ENCODE measurements at places on chromosomes 12 and 14.

GRCh38 chr14:104888489-104889374, 23.7 kb downstream of the CEP170B start:
- DNase-seq = peak; percentile 12

DNA sequence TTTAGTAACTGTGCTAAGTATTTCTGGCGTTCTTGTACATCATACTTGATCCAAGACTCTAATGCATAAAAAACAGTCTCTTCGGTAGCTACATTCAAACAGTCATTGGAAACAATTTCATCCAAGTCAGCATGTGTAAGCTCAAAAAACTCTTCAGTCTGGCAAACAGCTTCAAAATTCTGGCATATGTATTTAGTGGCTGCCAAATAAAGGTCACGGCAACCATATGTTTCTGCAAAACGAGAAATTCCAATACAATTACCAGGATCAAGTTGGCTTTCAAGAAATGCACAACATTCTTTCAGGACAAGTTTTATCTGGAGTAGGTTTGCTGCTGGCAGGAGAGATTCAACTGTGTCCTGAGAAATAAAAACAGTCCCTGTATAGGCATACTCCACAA, 16.5 kb downstream of the KLHL28 start:
- no peak for DNase-seq

- peak; percentile 57 for DNase-seq
Observed at GRCh38 chr12:108884116-108885012, 4.5 kb downstream of the DAO start.

GRCh38 chr14:32311294-32312009, 17.6 kb upstream of the AKAP6 start:
- no peak for DNase-seq

- DNase-seq = no peak
Observed at GRCh38 chr14:22588526-22589095, 413 bp downstream of the DAD1 start.

- DNase-seq = no peak
Observed at GRCh38 chr12:14913381-14913781, 25.0 kb downstream of the ERP27 start.

DNA sequence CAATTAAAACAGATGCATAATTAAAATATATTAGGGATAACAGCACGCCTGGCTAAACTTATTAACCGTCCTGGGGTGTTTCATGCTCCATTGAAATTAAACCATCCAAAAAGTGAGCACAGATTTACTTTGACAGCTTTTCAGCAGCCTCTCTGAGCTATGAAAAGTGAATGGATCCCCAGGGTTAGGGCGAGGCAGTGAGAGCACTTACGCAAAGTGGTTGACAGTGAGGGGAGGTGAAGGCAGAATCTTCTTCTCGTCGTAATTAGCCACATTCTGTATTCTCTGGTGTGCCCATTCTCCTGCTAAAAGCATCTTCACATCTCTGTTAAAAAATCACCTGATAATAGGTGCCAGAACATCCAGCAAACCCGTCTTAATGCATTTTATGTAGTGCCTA, 1.9 kb downstream of the TMTC2 start:
- DNase-seq = no peak

DNA sequence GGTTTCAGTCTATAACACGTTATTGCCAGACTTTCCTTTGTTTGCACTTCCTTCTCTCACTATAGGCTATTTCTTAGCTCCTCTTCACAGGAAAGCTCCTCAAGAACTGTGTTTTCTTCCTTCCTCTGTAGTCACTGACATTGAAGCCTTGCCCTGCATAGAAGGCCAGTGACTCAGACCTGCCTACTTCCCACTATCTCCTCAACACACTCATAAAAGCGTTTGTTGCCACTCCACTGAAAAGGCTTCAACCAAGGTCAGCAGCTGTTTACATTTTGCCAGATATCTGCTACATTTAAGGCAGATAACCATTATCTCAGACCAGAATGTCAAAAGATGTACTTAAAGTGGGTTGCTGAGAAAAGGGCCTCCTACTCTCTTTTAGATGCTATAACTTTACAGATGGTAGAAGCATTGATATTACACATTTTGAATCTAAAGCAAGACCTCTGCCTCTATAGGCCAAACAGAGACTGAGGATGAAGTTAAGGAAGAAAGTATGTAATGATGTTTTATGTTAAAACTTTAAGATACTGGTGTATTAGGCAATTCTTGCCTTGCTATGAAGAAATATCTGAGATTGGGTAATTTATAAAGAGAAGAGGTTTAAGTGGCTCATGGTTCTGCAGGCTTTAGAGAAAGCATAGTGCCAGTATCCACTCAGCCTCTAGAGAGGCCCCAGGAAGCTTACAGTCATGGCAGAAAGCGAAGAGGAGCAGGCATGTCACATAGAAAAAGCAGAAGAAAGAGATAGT, 233.3 kb upstream of the FLRT2 start:
- DNase-seq = no peak

- no peak for DNase-seq
Observed at GRCh38 chr12:109961612-109962011, 34.6 kb downstream of the GIT2 start.

- no peak for DNase-seq
Observed at GRCh38 chr12:119369907-119370546, 35.5 kb downstream of the CCDC60 start.

DNA sequence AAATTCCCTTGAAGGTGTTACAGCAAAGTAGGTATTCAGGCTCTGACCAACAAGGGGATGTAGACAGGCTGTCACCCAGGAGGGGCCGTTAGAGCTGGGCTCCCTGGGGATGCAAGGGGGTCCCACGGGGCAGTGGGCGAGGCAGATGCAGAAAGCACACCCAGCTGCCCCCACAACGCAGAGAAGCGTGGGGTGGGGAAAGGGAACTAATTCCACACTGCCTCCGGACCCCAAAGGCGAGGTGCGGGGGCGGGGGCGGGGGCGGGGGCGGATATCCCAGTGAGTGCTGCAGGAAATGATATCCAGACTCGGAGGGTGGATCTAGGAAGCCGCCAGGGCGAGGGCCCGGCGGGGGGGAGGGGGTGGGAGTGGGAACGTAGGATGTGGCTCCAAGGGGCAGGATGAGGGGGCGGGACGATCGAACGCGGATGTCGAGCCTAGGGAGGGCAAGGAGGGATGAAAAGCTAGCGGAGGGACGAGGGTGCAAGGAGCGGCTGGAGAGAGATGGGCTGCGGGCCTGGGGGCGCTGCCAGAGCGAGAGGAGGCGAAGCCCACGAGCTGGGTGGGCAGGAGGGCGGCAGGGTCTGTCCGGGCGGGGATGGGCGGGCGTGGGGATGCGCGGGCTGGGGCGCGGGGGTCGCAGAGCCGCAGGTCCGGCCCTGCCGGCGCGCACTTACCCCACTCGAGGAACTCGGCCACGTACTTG, 874 bp downstream of the CDC42BPB start:
- no peak for DNase-seq

GRCh38 chr12:52125476-52125900, 46.0 kb downstream of the SMIM41 start:
- no peak for DNase-seq

DNA sequence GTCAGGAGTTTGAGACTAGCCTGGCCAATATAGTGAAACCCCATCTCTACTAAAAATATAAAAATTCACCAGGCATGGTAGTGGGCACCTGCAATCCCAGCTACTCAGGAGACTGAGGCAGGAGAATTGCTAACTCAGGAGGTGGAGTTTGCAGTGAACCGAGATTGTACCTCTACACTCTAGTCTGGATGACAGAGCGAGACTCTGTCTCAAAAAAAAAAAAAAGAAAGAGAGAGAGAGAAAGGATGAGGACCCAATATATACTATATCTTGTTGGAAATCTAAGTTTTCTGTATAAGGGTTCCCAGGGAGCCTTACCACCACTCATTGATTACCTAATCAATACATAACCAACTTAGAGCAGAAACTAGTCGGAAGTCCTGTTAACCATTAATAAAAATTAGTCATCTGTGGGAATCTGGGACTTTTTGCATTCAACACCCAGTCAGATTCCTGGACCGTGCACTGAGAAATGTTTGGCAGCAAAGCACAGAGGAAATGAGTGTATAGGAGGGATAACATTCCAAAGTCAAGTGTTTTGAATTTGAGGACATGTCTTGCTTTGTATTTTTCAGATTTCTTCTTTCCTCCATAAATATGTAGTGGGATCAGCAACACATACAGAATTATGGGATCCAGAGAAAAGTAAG, 44.8 kb upstream of the NR2C1 start:
- DNase-seq = no peak

- DNase-seq = no peak
Observed at GRCh38 chr14:42334931-42335330, 728.3 kb downstream of the LRFN5 start.

DNA sequence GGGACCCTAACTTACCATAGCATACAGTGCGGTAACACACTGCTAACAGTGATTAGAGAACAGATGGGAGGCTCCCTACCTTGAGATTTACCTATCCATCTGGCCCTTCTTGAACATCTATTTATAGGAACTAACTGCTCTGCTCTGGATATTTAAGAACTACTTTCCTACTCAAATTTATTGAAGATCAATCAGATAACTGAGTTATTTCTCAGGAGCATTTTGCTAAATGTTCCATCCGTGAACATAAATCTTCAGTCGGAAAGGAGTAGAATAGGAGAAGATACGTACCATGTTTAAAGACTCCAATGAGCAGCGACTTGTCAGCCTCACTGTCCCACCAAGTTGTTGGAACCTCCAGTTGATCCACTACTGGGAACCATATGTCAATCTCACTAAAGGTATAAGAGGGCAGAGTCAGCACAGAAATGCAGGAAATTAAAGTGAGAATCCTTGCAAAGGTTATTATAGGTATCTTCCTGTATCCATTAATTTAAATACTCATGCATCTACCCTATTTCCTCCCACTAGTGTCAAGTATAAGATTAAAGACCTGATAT, 15.6 kb upstream of the SUPT16H start:
- DNase-seq = no peak

DNA sequence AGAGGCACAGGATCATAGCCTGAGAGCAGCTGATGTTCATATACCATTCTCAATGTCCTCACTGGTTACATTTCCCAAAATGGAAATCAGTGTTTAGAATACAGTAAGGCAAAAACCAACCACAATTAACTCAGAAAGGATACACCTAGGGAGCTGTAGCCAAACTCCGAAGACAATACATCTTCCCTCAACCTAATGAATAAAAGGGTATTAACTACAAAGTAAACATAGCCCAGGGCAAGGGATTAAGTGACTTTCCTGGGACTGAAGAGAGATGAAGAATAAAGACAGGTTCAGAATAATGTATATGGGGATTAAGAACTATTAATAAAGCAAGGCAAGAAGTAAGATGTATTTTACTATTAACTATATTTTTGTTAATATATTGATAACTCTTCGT, 79.5 kb downstream of the RPS29 start:
- no peak for DNase-seq

- no peak for DNase-seq
Observed at GRCh38 chr12:16669756-16670155, 63.8 kb upstream of the LMO3 start.

- no peak for DNase-seq
Observed at GRCh38 chr14:68172216-68172615, 352.6 kb downstream of the RAD51B start.

- DNase-seq = no peak
Observed at GRCh38 chr12:92488735-92489134, 214.1 kb upstream of the PLEKHG7 start.

GRCh38 chr12:94149781-94150239, 1.4 kb downstream of the PLXNC1 start:
- peak; percentile 39 for DNase-seq

DNA sequence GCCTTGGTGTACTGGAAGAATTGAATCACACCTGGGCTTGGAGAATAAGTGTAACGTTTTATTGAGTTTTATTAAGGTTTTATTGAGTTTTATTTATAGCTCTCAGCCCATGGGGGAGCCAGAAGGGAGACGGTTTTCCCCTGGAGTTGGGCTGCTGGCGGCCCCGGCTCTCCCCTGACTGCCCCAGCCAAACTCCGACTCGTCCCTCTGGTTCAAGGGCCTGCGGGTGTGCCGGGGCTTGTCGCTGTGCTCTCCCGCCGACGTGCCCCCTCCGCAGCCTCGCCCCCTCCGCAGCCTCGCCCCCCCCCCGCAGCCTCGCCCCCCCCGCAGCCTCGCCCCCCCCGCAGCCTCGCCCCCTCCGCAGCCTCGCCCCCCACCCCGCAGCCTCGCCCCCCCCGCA, 326.1 kb upstream of the RTL1 start:
- DNase-seq = no peak

GRCh38 chr12:75591628-75592027, 80.2 kb upstream of the KRR1 start:
- no peak for DNase-seq

DNA sequence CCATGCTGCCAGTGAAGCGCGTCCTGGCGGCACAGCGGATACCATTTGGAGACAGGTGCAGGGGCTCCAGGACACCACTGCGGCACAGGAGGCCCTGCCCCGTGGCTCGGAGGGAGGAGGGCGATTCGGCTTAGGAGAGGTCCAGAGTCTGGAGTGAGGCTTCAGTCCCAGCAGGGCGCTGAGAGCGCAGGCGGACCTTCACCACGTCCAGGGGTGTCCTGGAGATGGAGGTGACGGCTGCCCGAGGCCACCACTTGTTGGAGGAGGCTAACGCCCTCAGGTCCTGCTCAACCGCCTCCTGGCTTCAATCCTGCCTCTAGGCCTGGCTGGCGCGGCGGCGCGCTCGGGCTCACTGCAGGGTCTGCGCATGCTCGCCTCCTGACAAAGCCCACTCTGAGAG, 45.7 kb downstream of the EIF2S3B start:
- no peak for DNase-seq

- DNase-seq = no peak
Observed at GRCh38 chr14:20714593-20715250, 26.2 kb downstream of the ANG start.

- DNase-seq = no peak
Observed at GRCh38 chr12:26523708-26524150, 309.3 kb downstream of the ITPR2 start.

DNA sequence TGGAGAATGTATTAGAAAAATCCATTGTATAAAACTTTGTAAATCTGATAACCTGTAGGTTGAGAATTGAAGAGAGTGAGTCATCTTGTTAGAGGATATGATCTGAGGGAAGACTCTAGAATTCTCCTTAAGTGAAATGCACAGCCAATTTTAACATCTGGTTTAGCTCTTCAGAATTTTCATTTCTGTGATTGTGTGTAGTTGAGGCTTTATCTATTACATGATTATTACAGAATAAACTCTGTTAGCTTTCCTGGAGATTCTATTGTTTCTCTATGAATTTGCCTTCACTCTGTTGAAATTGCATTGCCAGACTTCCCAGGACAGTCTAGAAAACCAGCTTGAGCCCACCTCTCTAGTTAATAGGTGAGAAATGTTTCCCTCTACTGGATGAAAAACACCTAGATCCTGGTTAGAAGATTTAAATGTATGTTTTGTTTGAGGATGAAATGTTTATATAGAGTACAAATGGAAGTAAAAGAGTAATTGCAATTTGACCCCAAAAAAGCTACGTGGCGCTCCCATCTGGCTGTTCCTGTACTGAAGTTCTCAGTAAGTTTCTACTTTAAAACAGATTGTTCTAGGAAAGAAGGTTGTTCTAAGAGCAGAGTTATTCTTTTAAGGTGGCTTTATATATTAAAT, 2.9 kb downstream of the NUDT4 start:
- DNase-seq = no peak

GRCh38 chr14:52233693-52234092, 33.8 kb upstream of the PTGDR start:
- no peak for DNase-seq
